ENCODE measurements at places on chromosomes 13 and 19.

DNA sequence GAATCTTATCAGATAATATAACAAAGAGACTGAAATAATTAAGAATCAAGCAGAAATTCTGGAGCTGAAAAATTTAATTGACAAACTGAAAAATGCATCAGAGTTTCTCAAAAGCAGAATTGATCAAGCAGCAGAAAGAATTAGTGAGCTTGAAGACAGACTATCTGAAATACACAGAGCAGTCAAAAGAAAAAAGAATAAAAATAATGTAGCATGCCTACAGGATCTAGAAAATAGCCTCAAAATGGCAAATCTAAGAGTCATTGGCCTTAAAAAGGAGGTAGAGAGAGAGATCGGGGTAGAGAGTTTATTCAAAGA is 39.2 kb downstream of the CAB39L start:
- DNase-seq: no peak

DNA sequence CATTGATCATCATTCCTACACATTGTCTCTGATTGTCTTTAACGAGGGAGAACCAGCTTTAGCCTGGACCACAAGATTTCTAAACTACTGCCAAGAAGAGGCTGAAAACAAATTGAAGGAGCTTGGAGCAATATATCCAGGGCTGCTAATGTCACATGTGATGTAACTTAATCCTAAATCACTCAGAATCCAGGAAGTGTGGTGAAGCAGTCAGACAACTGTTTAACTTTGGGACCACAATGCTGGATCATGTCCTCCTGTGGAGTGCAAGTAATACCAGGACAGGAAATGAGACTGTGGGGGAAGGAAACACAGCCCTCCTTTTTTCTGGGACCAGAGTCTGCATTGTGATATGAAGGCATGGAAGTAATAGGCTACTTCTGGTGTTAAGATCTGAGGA is 430.2 kb downstream of the KCTD12 start:
- no peak for DNase-seq

DNA sequence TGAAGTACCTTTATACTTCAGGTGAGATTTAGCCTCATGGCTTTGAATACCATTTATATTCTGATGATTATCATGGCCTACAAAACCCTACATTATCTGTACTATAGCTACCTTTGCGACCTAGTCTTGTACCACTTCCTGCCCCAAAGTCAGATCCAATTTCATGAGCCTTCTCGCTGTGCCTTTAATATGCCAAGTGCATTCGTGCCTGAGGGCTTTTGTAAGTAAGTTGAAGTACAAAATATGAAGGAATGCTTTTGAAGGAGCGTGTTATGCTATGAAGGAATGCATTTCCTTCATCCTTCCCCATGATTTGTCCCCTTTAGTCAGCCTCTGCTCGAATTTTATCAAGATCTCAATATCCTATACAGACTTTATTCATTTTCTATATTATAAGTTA is 9.2 kb upstream of the RASL11A start:
- DNase-seq: no peak

DNA sequence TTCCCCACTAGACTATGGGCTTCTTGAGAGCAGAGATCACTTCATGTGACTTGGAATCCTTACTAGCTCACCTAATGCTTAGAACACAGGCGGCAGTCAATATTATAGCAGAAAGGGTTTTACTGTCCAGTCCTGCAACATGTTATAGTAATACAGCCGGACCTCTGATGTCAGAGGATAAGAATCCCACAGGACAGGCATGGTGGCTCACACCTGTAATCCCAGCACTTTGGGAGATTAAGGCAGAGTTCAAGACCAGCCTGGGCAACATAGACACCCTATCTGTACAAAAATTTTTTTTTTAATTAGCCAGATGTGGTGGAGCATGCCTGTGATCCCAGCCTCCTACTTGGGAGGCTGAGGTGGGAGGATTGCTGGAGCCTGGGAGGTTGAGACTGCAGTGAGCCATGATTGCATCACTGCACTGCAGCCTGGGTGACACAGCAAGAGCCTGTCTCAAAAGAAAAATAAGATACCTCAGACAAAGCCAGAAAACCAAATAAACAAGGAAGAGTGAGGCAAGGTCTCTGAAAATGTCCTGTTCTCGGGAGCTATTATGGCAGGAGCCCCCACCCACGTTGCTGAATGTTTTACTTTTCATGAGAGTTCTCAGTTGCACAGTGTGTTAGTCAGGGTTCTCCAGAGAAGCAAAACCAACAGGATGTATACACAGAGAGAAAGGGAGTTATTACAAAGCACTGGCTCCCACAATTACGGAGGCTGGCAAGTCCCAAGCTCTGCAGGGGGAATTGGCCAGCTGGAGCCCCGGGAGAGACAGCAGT is 100.8 kb downstream of the UBL3 start:
- DNase-seq: no peak

GRCh38 chr13:27168086-27168485 is 3.5 kb downstream of the USP12 start:
- DNase-seq: no peak

GRCh38 chr13:90201676-90202460 is 1145.6 kb upstream of the MIR17HG start:
- no peak for DNase-seq

DNA sequence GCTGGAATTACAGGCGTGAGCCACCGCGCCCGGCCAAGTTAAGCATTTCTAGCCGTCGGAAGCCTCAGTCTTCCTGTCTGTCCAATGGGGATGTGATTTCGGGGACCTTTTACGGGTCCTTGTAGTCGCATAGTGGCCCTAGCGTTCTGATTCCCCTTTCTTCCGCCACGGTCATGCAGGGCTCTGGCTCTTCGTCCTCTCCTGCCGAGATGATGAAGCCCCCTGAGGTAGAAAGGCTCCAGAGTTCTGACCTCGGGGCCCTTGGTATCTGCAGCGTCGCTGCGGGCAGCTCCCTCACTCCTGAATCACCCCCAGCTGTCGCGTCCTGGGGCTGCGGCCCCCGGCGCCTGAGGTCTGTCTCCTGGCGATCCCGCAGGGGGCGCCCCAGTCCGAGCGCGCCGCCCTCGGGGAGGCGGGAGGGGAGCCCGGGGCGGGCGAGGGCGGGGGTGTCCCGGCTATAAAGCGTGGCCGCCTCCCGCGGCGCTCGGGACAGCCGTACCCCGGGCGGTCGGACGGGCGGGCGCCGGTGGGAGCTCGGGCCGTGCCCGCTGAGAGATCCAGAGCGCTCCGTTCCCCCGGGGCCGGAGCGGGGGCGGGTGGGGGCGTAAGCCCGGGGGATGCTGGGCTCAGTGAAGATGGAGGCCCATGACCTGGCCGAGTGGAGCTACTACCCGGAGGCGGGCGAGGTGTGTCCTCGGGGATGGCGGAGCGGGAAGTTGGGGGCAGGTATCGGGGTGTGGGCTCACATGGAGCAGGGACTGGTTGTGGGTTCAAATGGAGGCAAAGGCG is at the start of gene FOXA3:
FOXA3 (plus strand) TSS at position 487 of the 789 bp plus-strand sequence; CDS start at position 618, 131 bp downstream.
- DNase-seq: peak; percentile 65

GRCh38 chr19:33641956-33642498 is 20.3 kb downstream of the CHST8 start:
- DNase-seq: no peak

- DNase-seq: no peak
Measured at GRCh38 chr13:101401196-101401595, 15.1 kb downstream of the NALCN start.

GRCh38 chr13:42355092-42355485 is 83.1 kb downstream of the AKAP11 start:
- DNase-seq: peak; percentile 63

DNA sequence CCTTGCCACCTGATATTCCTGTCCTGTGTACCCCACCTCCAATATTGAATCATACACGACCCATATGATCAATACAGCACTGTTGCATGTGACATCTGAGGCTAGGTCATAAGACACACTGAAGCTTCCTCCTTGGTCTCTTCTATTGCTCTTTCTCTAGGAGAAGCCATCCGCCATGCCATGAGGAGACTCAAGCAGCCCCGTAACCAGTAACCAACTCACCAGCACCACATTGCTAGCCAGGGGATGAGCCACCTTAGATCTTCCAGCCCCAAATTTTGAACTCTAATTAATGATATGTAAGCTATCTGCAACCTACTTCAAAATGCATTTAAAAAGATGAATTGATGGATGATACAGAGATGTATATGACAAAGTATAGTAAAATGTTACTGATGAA is 28.6 kb downstream of the ZNF557 start:
- no peak for DNase-seq

GRCh38 chr13:23578411-23579071 is 8.3 kb downstream of the TNFRSF19 start:
- DNase-seq: peak; percentile 78

DNA sequence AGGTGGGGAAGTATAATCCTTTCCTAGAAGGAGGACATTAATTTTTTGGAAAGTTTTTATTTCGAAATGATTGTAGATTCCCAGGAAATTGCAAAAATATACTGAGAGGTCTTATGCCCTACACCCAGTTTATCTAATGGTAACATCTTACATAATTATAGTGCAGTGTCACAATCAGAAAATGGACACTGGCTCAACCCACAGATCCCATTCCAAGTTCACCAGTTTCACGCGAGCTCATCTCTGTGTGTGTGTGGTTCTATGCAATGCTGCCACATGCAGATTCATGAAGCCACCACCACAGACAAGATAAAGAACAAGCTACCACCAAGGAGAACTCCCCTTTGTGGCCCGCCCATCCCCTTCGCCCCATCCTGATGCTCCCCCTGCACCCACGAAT is 24.4 kb downstream of the IL17D start:
- DNase-seq: no peak

DNA sequence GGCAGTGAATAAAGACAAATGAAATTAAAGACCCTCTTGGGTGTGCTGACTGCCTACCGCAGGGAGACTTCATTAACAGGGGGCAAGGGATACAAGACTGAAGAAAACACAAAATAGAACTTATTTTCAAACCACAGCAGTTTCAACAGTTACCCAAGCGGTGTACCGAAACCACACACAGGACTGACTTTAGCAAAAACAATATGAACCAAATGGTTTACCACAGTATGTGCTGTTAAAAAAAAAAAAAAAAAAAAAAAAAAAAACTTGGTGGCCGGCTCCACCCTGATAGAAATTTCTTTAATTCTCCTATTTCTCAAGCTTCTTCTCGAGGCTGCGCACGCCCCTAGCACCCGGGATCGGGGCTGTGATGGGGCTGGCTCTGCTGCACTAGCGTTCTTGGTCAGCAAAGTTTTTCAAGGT is 42.6 kb downstream of the KLF2 start:
- DNase-seq: peak; percentile 83

DNA sequence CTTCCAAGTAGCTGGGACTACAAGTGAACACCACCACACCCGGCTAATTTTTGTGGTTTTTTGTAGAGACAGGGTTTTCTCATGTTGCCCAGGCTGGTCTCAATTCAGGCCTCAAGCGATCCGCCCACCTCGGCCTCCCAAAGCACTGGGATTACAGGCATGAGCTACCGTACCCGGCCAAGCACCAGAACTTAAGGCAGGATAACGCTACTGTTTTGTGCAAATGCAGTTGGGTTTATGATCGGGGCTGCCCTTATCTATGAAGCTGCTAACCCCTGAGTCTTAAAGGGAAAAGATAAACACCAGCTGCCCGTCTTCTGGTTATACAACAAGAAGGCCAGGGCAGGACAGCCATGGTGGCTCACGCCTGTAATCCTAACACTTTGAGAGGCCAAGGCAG is 12.6 kb upstream of the TM6SF2 start:
- DNase-seq: no peak

DNA sequence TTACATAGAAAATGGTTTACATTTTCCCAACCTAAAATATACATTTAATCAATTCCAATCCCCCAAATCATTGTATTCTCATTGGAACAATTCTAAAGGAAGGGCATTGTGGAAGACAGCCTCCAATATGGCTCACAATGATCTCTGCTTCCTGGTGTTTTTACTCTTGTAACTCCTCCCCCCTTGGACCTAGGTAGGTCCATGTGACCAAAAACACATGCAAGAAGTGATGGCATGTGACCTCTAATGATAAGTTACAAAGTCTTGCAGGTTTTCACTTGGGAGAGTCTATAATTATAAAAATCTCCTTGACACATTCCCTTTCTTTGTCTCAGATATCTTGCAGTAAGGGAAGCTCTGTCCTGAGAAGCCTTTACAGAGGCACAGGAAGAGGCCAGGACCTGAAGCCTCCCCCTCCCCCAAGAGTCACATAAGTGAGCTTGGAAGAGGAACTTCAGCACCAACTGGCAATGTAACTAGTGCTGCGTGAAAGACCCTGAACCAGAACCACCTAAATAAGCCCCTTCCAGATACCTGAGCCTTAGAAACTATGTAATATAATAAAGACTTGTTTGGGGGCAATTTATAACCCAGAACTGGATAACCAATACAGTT is 816.2 kb upstream of the ATXN8OS start:
- DNase-seq: no peak

GRCh38 chr13:31072041-31072440 is 89.7 kb downstream of the HSPH1 start:
- DNase-seq: no peak

- peak; percentile 79 for DNase-seq
Measured at GRCh38 chr13:113393563-113394338, 29.8 kb upstream of the GRTP1 start.

DNA sequence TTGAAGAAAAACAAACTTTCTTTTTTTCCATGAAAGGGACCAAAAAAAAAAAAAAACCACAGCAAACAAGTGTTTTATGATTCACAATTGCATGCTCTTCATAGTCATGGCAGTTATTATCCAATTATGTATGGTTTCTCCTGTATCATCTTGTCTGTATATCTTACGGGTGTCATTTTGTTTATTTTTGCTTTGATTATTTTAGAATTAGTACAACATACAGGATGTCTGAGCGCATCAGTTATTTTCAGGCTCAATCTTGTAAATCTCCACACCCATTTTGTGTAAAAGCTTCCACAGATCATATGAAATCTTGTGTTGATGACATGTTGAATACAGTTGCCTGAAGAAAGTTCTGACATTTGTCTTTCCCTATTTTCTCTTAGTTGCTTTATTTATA is 280.3 kb downstream of the KLF5 start:
- no peak for DNase-seq

DNA sequence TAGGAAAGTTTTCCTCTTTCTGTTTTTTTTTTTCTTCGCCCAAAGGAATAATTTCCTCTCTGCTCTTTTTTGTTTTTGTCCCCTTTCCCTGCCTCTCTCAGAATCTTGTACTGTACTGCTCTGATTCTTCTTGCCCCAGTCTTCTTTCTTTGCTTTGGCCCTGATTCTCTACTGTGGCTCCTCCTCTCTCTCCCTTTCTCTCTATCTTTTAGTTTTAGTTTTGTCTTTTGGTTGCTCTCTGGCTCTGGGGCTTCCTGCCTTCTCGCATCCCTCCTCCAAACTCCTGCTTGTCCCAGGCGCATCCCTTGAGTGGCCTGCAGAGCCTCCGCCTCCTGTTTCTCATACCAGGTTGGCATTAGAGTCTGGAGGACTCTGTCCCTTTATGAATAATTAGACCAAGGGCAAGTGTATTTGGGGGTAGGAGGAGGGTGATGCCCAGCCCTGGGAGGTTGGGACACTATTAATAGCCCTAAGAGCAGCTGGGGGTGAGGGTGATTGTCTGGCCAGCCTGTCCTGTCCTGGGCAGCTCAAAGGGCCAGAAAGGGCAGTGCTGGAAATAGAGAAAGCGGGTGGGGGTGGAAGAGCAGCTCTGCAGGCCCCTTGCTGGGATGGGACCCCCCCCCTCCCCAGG is 39.1 kb downstream of the LYL1 start:
- no peak for DNase-seq

Measured in activated CD4-positive, alpha-beta T cell treated with anti-CD3 and anti-CD28 coated beads, Interleukin-2, amount 50 U/mL, for 16 hours (primary cell).